ENCODE measurements at places on chromosomes 12 and 14.

DNA sequence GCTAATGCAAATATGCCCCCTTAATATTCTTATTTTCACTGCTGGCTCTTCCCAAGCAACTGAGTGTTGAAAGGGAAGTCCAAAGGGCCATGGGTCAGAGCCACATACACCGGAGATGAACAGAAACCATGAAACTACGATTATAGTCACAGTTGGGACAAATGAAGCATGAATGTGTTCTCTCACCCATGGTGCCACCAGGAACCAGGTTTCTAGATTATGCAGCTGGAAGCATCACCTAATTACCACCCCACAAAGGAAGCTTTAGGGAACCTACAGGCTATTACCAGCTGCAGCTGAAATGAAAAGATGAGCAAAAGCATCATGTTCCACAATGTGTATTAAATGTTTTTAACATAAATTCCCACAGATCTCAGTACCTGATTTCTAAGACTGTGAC, 15.4 kb downstream of the TMTC1 start:
- DNase-seq = no peak

DNA sequence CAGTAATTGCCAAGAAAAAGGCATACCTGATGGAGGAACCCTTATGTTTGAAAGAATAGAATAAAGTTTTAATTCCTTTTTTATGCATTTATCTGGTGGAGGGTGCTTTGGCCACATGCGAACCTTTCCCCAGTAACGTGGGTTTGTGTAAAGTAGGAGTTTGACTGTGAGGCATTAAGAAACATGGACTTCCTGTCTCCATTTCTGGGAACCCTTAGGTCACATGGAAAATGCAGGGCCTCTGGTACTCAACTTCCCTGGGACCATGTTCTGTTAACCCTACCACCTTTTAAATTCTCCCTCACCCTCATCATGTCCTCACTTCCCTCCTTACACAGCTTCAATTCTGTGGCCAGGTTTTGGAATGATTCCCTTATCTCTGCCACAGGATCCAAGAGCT, 80.3 kb downstream of the PPM1A start:
- no peak for DNase-seq

DNA sequence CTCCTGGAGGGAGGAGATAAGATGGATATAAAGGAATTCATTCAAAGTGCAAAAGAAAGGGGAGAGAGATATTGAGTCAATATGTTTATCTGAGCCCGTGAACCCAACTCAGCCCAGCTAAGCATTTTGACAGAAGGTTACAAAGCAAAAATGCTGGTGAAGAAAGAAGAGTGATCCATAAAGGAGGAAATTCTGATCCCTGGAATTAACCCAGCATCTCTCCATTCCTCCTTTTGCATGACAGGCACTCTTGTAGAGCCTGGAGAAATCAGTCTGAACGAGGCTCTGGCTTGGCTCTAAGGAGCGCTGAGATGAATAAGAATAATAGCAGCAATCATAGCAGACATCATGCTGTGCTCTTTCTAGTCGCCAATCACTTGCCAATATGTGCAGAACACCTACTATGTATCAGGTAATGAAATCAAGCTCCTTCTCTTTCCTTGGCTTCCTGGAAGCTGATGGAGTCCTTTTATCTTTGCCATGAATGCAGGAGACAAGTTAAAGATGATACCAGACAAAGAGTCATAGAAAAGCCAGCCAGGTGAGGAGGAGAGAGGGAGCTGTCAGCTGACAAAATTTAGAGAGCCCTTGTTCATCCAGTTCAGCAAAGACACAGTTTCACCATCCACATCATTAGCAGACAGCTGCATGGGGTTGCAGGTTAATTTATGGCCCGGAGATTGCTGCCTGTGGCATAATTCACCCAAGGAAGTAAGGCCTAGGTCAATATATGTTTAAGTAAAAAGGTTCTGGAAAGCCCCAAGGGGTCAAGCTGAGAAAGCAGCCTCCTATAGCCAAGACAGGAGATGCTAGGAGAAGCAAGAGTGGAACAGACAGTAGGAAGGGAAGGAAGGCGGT, 476.5 kb upstream of the TBX3 start:
- DNase-seq = no peak

- no peak for DNase-seq
These were observed 6.9 kb downstream of the ZBTB39 start for GRCh38 chr12:56999456-56999855.

DNA sequence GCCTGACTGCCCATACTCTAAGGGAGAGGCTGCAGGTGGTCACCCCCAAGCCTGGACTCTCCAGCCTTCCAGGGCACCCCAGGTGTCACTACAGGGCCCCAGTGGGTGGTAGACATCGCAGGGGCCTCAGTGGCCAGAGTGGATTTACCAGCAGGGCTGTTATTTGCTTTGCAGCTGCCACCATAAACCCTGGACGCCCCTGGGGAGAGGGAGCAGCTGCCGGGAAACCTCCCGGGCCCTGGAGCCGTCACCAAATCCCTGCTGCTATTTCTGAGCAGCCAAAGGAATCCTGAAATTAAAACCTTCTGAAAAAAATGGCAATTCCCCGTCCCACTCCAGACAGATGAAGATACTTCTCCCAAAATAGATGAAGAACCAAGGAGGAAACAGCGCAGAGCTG, 13.9 kb downstream of the TMEM119 start:
- DNase-seq = no peak

GRCh38 chr14:93126111-93126510, 10.4 kb upstream of the ITPK1 start:
- DNase-seq = no peak

- DNase-seq = no peak
These were observed 73.8 kb downstream of the TTC6 start for GRCh38 chr14:37669242-37669641.

DNA sequence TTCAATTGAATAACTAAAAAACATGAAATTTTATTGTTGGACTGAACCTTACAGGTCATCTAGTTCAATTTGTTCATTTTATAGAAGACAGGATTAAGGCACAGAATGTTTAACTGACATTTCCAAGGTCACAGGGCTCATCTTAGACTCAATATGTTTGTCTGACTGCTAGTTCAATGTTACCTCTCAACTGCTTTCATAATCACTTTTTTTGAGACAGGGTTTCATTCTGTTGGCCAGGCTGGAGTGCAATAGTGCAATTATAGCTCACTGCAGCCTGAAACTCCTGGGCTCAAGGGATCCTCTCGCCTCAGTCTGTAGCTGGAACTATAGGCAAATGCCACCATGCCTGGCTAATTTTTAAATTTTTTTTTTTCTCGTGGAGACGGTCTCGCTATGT, 24.4 kb upstream of the ITGA5 start:
- no peak for DNase-seq

- DNase-seq = no peak
These were observed 28.2 kb downstream of the TSPAN19 start for GRCh38 chr12:85007836-85008235.

DNA sequence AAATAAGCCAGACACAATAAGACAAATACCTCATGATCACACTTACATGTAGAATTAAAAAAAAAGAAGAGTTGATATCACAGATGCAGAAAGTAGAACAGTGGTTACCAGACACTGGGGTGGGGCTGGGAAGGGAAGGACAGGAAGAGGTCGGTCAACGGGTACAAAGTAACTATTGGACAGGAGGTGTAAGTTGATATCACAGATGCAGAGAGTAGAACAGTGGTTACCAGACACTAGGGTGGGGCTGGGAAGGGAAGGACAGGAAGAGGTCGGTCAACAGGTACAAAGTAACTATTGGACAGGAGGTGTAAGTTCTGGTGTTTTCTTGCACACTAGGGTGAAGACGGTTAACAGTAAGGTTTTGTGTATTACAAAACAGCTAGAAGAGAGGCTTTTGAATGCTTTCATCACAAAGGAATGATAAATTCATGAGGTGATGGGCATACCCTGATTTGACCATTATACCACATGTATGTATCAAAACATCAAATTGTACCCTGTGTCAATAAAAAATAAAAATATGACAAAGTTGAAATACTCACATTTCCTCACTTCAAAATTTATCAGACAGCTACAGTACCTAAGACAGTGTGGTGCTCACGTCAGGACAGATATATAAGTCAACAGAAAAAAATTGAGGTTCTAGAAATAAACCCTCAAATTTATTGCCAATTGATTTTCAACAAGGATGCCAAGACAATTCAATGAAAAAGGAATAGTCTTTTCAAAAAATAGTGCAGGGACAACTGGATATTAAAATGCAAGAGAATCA, 32.8 kb downstream of the GALC start:
- no peak for DNase-seq

- DNase-seq = no peak
These were observed 58.8 kb upstream of the ACTN1 start for GRCh38 chr14:69037790-69038454.

DNA sequence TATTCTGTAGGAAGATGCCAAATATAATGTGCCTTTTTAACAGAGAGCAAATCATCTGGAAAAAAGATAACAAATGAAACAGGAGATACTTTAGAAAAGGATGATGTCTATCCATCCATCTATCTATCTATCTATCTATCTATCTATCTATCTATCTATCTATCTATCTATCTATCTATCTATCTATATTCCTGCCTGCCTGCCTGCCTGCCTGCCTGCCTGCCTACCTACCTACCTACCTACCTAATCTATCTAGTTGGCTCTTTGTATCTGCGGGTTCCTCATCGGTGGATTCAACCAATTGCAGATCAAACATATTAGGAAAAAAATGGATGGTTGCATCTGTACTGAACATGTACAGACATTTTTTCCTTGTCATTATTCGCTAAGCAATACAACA, 11.0 kb downstream of the PTPRB start:
- DNase-seq = no peak

DNA sequence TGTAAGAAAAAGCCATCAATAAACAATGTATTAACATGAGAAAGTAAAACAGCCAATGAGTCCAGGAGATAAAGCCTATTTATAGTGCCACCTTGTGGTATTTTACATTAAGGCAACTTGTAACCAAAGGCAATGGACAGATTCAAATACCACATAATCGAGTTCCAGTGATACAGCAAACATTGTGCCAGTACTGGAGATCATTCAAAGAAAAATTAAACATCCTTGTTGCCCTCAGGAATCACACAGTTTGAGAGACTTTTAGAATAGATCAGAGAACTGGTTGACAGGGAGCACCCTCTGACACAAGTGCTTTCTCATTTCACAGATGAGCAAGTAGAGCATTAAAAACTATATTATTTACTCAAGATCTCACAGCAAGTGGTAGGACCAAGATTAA, 98.1 kb downstream of the DDHD1 start:
- peak; percentile 28 for DNase-seq

DNA sequence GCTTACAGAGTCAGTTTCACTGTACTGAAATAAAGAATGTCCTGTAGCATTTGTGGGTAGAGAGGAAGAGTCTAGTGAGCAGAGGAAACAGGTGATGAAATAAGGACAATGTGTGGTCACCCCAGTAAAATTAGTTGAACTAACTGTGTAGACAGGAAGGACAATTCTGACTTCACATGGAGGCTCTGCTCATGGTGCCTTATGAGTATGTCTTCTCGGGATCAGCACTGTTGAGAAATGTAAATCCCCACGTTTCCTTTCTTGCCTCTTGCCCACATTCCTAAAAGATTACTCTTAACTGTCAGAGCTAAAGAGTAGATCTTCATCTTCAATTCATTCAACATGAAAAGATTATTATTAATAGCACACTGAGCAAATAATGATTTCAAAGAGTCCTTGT, 113.2 kb upstream of the FLRT2 start:
- no peak for DNase-seq

GRCh38 chr12:54974279-54974678, 10.3 kb downstream of the TESPA1 start:
- no peak for DNase-seq

- peak; percentile 42 for DNase-seq
These were observed 5.6 kb downstream of the TCTN1 start for GRCh38 chr12:110619534-110619953.

- DNase-seq = no peak
These were observed 74.4 kb upstream of the FBRSL1 start for GRCh38 chr12:132415327-132416120.

GRCh38 chr12:50087995-50088394, 2.9 kb downstream of the SMARCD1 start:
- DNase-seq = no peak

DNA sequence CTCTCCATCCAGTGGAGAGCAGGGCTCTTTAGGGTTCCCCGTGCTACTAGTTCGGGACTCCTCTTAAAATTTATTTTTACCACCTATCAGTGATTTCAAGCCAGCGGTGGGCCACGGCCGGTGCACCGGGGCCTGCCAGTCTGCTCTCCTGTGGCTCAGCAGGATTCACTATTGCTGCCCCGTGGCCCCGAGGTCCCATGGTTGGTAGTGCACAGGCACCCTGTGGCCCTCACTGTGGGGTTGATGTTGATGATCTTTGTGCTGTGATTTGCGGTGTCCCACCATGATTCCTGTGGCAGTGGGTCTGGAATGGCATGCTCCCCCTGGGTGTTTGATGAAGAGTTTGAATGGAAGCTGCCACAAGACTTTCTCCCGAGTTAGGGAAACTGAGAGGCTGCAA, 12.6 kb upstream of the MEG3 start:
- no peak for DNase-seq

DNA sequence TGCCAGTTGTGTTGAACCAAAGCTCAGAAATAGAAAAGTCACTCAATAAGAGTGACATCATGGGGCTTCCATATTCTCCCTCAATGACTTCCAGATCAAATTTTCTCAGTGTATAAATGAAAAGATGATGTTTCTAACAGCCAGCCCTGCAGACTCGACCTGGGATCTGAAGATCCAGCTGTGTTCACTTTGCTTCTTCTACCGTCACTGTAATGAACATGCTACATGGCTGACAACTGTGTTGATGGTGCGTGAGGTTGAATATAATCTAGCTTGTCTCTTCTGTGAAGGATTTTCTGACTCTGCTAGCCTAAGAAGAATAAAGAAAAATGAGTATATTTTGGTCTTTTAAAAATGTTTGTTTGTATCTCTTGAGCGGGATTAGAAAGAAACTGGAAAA, 577.8 kb downstream of the ETNK1 start:
- DNase-seq = no peak

DNA sequence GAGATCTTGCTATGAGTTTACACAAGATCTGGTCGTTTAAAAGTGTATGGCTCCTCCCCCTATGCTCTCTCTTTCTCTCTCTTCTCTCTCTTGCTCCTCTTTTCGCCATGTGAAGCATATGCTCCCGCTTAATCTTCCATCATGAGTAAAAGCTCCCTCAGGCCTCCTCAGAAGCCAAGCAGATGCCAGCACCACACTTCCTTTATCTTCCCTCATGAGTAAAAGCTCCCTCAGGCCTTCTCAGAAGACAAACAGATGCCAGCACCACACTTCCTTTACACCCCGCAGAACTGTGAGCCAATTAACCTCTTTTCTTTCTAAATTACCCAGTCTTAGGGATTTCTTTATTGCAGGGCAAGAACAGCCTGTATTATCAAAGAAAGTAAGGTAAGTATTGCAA, 152.4 kb downstream of the SEC23A start:
- DNase-seq = no peak

- no peak for DNase-seq
These were observed 1.2 kb upstream of the PTGER2 start for GRCh38 chr14:52312931-52313355.

DNA sequence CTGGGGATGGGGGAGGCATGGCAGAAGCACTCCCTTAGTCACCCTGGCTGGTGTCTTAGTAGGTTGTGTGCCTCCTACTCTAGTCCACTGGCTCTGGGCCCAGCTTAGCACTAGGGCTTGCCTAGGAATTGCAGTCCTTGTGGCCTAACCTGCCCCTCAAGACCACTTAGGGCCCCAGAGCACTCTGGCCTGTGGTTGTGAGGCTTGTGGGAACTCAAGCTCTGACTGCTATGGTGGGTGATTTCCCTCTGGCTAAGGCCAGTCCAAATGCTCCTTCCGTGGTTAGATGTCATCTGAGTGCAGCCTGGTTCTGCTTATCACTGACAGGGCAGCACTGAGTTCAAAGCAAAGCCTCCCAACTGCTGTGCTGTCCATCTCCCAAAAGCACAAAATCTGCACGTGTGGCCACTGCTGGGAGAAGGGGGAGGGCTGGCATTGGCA, 20.2 kb downstream of the FGD4 start:
- no peak for DNase-seq

All from germinal center (tissue), 1 donor.